ENCODE measurements at places on chromosomes 13 and 19.

- no peak for DNase-seq
Observed at GRCh38 chr19:6101991-6102390, 8.3 kb downstream of the RFX2 start.

- DNase-seq = no peak
Observed at GRCh38 chr13:110419381-110419791, 112.3 kb downstream of the COL4A2 start.

- DNase-seq = no peak
Observed at GRCh38 chr19:55488986-55489710, 912 bp downstream of the SSC5D start.

DNA sequence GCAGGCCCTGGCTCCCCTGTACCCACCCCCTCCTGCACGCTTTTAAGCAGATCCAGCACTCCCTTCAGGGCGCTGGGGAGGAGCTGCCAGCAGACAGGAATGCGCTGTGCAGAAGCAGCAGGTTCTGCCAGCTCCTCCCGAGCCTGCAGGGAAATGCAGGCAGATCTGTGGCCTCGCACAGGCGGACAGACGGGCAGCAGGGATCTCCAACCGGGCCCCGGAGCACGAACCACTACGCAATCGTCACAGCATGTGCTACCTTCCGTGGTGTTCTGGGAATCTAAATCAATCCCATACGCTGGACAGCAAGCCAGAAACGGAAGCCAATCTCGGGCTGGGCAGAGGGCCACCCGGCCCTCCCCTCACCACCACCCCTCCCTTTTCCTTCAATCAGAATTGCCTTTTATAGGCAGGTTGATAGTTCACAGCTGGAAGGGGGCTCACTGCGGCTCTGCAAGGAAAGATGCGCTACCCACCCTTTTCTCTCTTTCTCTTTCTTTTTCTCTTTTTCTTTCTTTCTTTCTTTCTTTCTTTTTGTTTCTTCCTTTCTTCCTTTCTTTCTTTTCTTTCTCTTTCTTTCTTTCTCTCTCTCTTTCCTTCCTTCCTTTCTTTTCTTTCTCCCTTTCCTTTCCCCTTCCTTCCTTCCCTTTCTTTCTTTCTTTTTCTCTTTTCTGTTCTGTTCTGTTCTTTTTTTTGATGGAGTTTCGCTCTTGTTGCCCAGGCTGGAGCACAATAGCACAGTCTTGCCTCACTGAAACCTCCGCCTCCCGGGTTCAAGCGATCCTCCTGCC is 99.9 kb downstream of the GNG7 start:
- DNase-seq = no peak

- DNase-seq = no peak
Observed at GRCh38 chr19:14182476-14182875, 23.5 kb downstream of the ADGRL1 start.
